ENCODE measurements at places on chromosomes 16 and 17.

GRCh38 chr17:28227316-28228108, 91.5 kb upstream of the TMEM97 start:
- peak; percentile 39 for DNase-seq

DNA sequence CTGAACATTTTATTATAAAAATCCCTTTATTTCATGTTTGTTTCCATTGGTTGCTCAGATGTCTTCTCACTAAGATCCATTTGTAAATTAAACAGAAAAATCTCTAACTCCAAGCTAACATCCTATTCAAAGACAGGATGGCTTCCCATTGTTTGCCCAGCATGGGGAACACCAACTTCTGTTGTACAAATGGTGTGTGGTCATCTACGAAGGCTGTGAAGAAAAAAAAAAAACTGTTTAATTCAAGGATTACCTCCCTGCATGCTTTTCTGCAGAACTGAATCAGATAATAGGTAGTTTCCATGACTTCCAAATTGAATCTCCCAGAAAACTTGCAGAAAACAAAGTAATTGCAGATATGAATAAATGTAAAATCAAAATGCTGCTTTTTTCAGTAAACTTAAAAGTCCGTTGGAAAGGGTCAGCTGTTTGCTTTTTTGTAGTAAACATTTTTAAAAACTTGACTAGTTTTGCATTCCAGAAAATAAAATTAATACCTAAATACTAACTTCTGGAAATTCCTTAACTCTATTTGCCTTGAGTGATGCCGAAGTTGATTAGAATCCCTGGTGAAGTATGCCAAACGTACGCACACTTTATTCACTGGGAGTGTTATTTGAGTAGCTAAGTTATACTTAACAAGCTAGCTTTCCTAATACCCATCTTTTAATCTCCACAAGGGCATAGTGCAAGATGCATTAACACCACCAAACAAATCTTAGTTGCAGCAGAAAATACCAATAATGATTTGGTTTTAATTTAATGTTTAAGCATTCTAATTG, 7.7 kb downstream of the SALL1 start:
- DNase-seq: no peak

GRCh38 chr17:59526451-59526850, 39.0 kb upstream of the DHX40 start:
- no peak for DNase-seq

GRCh38 chr16:35492225-35492624, 2032.8 kb downstream of the TP53TG3F start:
- DNase-seq: no peak

GRCh38 chr16:83995754-83996153, 27.7 kb downstream of the NECAB2 start:
- no peak for DNase-seq

GRCh38 chr16:56848029-56848936, 16.7 kb upstream of the SLC12A3 start:
- DNase-seq: no peak

DNA sequence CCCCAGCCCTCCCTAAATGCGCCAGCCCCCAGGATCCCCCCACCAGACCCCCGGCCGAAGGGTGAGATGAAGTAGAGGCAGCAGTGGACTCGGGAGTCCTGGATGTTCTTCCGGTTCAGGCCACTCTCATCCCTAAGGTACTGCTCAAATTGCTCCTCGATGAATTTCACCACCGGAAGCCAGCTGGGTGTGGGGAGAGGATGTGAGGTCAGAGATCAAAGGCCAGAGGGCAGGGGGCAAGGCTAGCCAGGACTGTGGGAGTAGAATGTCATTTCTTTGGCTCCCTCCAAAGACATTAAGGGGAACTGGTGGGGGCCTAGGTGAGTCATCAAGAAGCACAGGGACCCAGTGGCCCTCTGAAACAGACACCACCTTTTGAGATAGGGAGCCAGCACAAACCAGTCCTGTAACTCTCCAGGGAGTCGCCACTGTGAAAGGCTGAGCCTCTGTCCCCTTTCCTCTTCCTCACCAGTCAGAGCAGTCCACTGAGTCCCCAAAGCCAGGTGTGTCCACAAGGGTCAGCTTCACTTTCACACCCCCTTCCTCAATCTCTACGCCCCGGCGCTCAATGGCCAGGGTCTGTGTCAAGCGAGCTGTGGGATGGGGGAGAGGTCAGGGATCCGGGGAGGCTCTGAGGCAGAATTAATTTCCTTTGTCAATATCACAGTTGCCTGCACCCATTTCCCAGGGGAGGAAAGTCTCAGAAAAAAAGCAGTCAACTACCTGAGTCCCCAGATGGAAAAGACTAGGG, 895 bp downstream of the SEPTIN1 start:
- peak; percentile 37 for DNase-seq

GRCh38 chr17:559551-560431, 154.8 kb downstream of the VPS53 start:
- DNase-seq: no peak

- DNase-seq: no peak
These were observed 53.8 kb upstream of the TAC4 start for GRCh38 chr17:49901460-49902331.

DNA sequence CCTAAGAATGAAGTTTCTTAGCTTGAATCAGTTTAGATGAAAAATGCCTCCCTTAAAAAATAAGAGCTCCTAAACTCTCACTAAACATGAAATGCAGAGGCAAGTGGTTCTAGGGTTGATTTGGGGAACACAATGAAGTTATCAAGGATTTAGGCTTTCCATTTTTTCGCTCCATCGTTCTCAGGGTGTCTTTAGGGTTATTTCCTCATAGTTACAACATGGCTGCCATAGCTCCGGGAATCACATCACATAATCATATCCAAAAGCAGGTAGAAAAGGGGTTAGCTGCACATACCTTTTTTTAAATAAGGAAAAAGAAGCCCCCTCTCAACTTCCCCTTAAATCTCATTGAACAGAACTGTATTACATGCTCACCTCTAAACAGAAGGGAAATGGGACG, 21.4 kb downstream of the ZP2 start:
- DNase-seq: no peak

GRCh38 chr17:73481676-73482075, 162.6 kb downstream of the SDK2 start:
- no peak for DNase-seq

DNA sequence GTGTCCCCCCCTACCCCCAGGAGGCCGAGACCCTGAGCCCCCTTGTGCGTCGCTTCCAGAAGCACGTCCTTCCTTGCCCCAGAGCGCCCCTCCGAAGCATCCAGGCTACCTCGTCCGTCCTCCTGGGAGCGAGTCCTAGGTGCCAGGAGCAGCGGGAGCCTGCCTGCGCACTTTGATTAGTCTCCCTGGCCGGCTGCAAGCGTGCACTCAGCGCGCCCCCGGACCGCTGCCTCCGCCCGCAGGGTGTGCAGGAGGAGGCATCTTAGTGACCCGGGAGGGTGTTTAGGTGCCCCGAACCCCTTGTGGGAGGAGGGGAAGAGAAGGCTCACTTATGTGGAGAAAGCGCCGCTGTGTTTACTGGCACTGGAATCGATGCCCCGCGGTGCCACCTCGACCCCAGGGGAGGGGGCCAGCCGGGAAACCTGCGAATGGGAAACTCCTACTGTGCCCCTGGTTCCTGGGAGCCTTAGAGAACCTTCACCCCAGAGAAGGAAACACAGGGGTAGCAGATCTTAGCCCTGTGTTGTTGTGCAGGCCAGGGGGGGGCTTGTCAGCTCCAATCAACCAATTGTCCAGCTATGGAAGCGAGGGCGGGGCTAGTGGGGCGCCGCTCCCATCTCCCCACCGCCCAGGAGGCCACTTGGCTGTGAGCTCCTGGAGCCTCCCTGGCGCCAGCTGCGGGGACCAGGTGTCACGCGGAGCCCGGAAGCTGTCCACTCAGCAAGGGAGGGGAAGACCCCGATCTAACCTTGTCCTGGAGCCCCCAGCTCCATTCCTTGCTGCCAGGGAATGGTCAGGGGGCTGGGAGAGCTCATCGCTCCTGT, 922.8 kb upstream of the EEF2KMT start:
- no peak for DNase-seq

GRCh38 chr17:9900784-9901183, 4.3 kb downstream of the RCVRN start:
- no peak for DNase-seq

- no peak for DNase-seq
These were observed 17.2 kb downstream of the COX11 start for GRCh38 chr17:54951286-54951685.

DNA sequence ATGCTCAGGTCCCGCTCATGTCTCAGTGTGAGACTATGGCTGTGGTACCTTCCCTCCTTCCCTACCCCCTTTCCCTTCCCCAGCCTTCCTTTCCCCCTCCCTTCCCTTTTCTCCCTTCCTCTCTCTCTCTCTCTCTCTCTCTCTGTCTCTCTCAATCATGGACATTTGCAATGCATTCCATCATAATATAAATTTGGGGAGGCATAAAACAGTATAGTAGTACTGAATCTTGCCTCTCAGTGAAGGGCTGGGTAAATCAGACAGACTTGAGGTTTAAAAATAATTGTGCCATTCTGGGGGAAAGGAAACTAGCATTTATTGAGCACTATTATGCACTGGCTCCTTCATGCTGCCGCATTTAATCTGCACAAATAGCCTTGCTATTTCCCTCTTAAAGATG, 4.3 kb downstream of the ZKSCAN2 start:
- DNase-seq: no peak

- no peak for DNase-seq
These were observed 226.7 kb upstream of the ELAC2 start for GRCh38 chr17:13244513-13244912.

- DNase-seq: no peak
These were observed 158.3 kb upstream of the PLCG2 start for GRCh38 chr16:81620796-81621195.

- peak; percentile 86 for DNase-seq
These were observed 2.9 kb downstream of the TMEM107 start for GRCh38 chr17:8173056-8173870.

- no peak for DNase-seq
These were observed 4.9 kb downstream of the GRIN2C start for GRCh38 chr17:74854792-74855191.

GRCh38 chr16:3536271-3536731, 35.5 kb downstream of the CLUAP1 start:
- no peak for DNase-seq

DNA sequence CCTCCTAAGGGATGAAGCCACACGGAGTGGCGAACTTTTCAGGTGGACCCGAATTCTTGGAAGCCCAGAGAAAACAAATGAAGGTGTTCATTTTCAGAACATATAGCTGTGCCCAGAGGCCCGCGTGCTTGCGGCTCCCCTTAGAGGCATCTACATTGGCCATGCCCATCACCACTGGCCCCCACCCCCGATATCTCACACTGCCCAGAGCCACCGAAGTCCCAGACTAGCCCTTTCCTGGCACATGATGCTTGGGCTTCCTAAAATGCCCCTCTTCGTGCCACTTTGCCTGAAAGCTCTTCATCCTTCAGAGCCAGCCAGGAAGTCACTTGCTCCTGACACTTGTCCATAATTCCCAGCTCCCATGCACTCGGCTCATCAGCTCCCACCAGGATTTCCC, 2.1 kb upstream of the HEXIM1 start:
- no peak for DNase-seq

- peak; percentile 79 for DNase-seq
These were observed 916 bp downstream of the PAGR1 start for GRCh38 chr16:29816694-29817441.

DNA sequence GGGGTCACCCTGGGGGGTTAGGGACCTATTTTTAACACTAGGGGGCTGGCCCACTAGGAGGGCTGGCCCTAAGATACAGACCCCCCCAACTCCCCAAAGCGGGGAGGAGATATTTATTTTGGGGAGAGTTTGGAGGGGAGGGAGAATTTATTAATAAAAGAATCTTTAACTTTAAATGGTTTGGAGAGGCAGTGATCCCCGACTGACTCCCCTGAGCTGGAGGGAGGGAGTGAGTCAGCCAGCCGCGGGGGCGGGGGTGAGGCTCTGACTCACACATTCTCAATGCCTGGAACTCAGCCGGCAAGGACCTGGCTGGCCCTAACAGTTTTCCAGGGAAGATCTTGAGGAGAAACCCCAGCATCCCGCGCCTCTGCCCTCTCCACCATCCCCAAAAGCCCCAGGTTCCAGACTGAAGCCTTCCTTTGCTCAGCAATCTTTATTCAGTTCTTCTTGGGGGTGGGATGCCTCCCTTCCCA, 1.5 kb downstream of the HCFC1R1 start:
- DNase-seq: peak; percentile 85

DNA sequence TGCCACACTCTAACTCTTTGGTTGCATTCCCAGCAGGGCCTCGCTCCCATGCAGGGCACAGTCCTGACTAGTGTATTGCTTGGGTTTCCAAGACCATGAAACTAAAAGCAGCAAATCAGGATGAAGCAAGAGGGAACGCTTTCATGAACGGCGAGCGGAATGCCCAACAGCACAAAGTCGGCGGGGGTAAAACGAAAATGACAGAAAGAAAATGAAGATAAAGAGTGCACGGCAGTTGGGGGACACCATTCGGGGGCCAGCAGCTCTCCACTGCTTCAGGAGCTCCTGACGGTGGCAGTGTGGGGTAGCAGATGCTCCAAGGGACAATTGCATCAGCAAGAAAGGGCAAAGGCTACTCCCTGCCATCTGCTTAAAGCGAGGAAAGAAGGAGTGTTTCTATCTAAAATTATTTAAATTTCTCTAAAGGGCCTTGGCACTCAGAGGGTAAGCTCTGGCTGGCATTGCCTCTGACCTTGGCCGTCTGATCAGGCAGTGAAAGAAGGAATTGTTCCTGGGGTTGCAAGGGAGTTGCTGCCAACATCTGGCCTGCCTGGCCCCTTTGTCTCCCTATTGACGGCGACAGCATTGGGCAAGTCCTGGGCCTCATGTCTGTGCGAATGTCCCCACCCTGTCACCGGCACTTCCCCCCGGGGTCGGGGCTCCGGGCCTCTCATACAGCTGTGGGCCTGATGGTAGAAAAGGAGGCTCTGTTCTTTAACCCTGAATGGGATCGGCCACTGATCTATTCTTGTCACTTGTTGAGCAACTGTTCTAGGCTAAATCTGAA, 138.2 kb downstream of the CMIP start:
- DNase-seq: no peak

DNA sequence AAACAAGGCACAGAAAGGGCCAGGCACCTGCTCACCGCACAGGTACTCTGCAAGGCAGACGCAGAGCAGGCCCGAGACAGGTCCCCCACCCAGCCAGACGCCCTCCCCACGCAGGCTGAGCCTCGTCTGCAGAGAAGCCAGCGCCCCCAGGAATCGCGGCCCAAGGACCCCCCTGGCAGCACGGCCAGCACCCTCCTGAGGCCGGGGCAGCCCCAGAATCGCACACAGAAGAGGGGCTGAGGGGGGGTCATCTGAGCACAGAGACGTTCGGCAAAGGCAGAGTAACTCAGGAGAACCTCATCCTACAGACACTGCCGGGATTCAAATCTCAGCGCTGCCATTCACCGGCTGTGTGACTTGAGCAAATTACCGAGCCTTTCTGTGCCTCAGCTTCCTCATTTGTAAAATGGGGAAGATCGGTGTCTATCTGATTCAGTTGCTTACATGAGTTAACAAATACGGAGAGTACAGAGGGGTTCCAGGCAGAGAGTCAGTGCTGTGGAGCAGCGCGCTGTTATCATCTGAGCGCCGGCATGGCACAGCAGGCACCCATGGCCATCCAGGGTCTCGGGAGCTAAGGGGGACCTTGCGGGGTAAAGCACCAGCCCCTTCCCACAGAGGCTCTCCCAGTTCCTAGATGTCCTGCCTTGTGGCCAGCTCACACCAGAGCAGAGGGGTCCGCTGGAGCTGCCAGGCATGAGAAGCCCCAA, 10.4 kb downstream of the EMC6 start:
- DNase-seq: no peak
